ENCODE measurements at places on chromosomes 4 and X. TPM values are rescaled to one million over a fixed set of nuclear protein-coding genes. Genes with fewer than 3 reads are reported as not detected.

The EREG gene
- not detected for total RNA-seq

The VEGFC gene
- total RNA-seq = 27.3 TPM

The NLGN3 gene
- 0.08 TPM for total RNA-seq

The SSX4B gene
- total RNA-seq = not detected

The FREM3 gene
- total RNA-seq = not detected

The MAGEA3 gene
- 0.15 TPM for total RNA-seq

The SATL1 gene
- total RNA-seq = not detected

The BTK gene
- not detected for total RNA-seq

The N4BP2 gene
- 1.4 TPM for total RNA-seq

The PRRG1 gene
- 2.2 TPM for total RNA-seq

The NAP1L2 gene
- total RNA-seq = 0.23 TPM

The ARHGEF6 gene
- 9.4 TPM for total RNA-seq

The PIN4 gene
- total RNA-seq = 12.0 TPM

The GCNA gene
- total RNA-seq = 1.5 TPM

The XAGE1A gene
- not detected for total RNA-seq

The EMCN gene
- total RNA-seq = 3.2 TPM

The GPR82 gene
- total RNA-seq = not detected
